ENCODE measurements at places on chromosomes 3 and 15.

- DNase-seq, result no peak
Measured at GRCh38 chr3:103906808-103907207, 1459.9 kb upstream of the ALCAM start.

GRCh38 chr3:42772670-42773408 lies at the start of gene CCDC13:
Gene CCDC13, minus strand, starts transcription at chr3:42773253. Its CDS starts 14,908 bp downstream, at chr3:42758345.
- DNase-seq, result peak; percentile 92

DNA sequence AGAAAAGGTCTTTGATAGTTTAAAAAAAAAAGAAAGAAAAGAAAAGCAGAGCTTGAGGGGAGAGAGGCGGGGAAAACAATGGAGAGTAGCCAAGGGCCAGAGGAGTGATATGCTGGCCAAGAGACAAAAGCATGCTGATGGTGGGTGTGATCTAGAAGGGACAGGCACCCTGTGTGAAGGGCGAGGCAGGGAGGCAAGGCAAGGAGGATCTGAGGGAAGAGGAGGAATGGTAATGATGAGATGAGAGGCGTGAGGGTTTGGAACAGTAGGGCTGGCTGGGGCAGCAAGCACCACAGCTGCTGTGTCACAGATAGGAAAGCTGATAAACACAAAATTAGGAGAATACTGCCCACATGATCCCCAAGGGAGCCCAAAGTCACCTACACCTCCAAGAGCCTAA lies 65.5 kb downstream of the LARS2 start:
- no peak for DNase-seq

GRCh38 chr3:108698461-108698860 lies 58.7 kb downstream of the RETNLB start:
- DNase-seq, result no peak

DNA sequence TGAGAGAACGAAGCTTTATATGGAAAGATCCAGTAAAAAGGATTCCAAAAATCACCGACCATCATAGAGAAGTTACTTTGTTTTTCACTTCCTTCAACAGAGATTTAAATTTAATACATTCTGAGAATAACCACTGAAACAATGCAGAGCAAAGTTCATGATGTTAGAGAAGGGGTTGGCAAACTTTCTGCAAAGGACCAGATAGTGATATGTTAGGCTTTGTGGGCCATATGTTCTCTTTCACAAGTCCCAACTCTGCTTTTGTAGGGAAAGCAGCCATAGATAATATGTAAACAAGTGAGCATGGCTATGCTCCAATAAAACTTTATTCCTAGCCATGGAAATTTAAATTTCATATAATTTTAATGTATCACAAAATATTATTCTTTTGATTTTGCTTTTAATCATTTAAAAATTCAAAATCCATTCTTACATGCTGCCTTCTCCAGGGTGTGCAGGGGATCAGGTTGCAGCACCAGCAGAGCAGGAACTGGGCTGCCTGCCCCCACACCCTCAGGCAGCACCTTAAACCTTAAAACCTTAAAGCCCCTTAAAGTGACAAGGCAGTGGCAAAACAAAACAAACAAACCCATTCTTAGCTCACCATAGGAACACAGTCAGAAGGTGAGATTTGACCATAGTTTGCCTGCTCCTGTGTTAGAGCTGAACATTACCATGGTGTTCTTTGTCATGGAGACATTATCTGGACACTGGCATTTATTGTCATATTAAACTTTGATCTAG lies 16.9 kb upstream of the IGSF10 start:
- DNase-seq, result no peak

- DNase-seq, result no peak
Measured at GRCh38 chr3:66527246-66527645, 26.4 kb upstream of the LRIG1 start.

Data from glutamatergic neuron (in vitro differentiated cells).